ENCODE measurements at places on chromosomes 12 and 14. TPM values are rescaled to one million over a fixed set of nuclear protein-coding genes. Genes with fewer than 3 reads are reported as not detected.

DNA sequence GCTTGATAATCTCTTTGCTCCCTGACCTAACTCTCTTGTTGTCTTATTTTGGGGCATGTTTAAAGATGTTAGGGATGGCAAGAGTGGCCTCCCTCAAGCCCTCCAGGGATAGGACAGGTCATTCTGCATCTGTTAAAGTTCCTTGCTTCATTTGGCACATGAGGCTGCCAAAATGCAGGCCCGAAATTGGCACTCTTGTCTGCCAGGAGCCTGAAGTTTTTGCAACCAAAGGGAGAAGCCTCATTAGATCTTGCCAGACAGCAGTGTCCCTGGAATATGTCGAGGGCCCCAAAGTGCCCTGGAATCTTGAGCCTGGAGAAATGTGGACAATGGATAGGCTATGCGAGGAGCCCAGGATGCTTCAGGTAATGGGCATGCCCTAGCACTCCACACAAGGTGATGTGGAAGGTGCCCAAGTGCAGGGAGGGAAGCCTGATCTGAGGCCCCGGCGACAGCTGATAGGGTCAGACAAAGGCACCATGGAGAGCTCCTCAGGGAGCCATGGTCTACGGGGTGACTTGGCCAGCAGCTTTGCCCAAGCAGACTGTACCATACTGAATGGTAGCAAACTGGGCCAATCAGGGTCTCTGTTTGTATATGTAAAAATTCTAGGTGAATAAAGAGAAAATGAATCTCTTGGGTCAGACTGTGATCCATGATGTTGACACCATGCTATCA lies 173.0 kb upstream of the WSCD2 start:
- H3K4me3 ChIP-seq, result no peak overlapping the region
- H3K36me3 ChIP-seq, result peaks cover 12% of the 10 kb centered on the region
- H3K4me1 ChIP-seq, result no peaks in the 10 kb centered on the region
- H3K27ac ChIP-seq, result no peak overlapping the region

GRCh38 chr12:58481811-58482210 lies 438.5 kb downstream of the LRIG3 start:
- H3K4me1 ChIP-seq, result peaks cover 11% of the 10 kb centered on the region
- DNase-seq, result no peak
- no peaks in the 10 kb centered on the region for H3K36me3 ChIP-seq
- H3K27me3 ChIP-seq, result no peaks in the 10 kb centered on the region
- no peak overlapping the region for H3K4me3 ChIP-seq

The CPNE6 gene
- not detected for total RNA-seq

DNA sequence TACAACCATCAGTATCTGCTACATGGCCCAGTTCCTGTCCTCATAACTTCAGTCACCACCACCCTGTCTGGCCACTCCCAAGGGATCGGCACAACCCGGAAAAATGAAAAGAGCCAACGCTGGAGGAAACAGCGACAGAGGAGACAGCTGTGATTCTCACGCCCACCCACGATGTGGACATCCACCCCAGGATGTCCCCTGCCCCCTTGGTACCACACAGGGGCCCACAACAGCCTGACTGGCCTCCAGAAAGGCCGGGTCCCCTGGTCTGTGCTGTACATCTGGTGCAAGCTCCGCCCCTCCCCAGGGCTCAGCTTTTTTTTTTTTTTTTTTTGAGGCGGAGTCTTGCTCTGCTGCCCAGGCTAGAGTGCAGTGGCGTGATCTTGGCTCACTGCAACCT lies 12.5 kb downstream of the RPS6KL1 start:
- no peak overlapping the region for H3K27ac ChIP-seq
- peaks cover 2% of the 10 kb centered on the region for H3K27me3 ChIP-seq
- DNase-seq, result no peak

Measured in HFFc6 (cell line).